T-cell (primary cell): ENCODE measurements at places on chromosomes 12 and 14.
A peak's percentile ranks its signal among the peaks of the same experiment; 100 is the strongest.

GRCh38 chr12:41940571-41940970, 204.1 kb downstream of the GXYLT1 start:
- no peaks in the 10 kb centered on the region for H3K4me1 ChIP-seq
- H3K36me3 ChIP-seq = no peaks in the 10 kb centered on the region
- no peak overlapping the region for H3K27ac ChIP-seq

GRCh38 chr12:4115570-4115969, 158.0 kb upstream of the CCND2 start:
- peaks cover 19% of the 10 kb centered on the region for H3K4me1 ChIP-seq
- H3K27me3 ChIP-seq = no peaks in the 10 kb centered on the region
- no peaks in the 10 kb centered on the region for H3K36me3 ChIP-seq
- H3K4me3 ChIP-seq = no peak overlapping the region
- H3K27ac ChIP-seq = no peak overlapping the region
- no peak for DNase-seq

DNA sequence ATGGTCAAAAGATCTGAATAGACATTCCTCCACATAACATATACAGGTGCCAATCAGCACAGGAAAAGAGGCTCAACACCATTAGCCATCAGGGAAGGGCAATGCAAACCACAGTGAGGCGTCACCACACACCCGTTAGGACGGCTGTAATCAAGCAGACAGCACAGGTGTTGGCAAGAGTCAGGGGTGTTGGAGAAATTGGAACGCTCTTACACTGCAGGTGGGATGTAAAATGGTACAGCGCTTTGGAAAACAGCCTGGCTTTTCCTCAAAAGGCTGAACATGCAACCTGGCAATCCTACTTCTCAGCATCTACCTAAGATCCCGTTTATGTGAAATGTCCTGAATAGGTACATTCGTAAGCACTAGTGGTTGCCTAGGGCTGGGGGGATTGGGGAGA, 21.5 kb upstream of the MMP17 start:
- no peak for DNase-seq
- H3K4me1 ChIP-seq = no peaks in the 10 kb centered on the region
- H3K4me3 ChIP-seq = no peak overlapping the region
- H3K27ac ChIP-seq = no peak overlapping the region
- H3K27me3 ChIP-seq = no peaks in the 10 kb centered on the region

- H3K4me1 ChIP-seq = no peaks in the 10 kb centered on the region
- no peaks in the 10 kb centered on the region for H3K27me3 ChIP-seq
- H3K36me3 ChIP-seq = no peaks in the 10 kb centered on the region
These were observed 45.0 kb downstream of the SLC6A12 start for GRCh38 chr12:168763-169525.

DNA sequence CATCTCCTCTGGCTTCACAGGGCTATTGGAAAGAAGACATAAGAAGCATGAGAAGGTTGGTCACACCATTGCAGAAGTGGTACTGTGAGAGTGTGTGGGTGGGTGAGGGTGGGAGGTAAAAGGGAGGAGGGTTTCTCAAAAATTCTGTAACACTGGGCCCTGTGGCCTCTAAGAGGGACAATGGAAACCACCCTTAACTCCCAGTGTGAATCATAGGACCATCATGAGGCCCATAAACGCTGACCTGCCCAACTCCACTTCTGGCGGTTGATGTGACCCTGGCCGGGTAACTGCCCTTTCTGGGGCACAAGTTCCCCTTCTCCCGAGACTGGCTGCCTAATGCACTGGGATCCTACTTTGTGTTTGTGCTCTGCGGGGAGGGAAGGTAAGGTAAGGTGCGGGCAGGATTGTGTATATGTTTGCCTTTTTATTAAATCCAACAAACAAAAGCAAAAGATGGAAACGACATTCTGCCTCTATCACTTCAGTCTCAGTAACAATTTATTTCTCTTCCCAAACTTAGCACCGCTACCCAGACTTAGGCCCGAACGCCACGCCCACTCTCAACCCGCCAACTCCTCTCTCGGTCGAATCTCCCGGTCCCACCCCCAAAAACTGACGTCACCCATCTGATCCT, 551 bp downstream of the METTL1 start:
- DNase-seq = peak; percentile 62
- H3K4me3 ChIP-seq = peak overlapping the region; percentile 91
- H3K4me1 ChIP-seq = peaks cover 12% of the 10 kb centered on the region
- peaks cover 10% of the 10 kb centered on the region for H3K27me3 ChIP-seq
- H3K27ac ChIP-seq = peak overlapping the region; percentile 61

DNA sequence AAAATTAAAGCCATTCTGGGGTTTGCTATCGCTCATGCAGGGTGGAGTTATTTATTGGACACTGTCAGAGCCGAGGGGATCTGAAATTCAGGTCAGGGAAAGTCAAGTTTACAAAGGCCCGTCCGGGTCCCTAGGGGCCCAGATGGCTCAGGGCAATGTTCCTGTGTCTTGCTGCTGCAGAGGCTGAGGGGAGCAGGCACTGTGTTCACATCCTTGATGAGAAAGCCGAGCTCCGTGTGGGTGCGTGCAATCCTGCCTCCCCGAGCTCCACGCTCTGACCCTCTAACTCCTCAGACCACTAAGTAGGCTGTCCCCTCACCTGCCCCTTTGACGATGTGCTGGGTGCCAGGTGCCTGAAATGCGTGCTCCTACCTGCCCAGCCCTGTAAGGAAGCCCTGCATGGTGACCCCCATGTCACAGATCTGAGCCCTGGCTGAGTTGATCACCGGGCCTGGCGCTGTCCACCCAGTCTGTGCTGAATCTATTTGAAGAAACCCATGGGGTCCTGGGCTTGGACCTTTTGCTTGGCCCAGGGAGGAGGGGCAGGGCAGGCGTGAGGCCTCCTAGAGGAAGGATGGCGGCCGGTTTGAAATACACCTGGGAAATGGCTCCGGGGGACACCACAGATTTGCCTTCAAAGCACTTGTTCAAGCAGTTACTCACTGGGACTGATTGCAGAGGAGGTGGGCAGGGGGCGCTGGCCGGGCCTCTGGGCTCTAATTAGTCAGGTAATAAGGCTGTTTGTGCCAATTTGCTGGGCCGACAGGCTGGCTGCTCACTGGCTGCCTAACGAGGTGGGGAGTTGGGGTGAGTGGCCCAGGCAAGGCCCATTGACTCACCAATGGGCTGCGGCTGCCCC, 204.3 kb downstream of the KIF26A start:
- H3K27me3 ChIP-seq = peaks cover 48% of the 10 kb centered on the region
- no peak for DNase-seq
- no peak overlapping the region for H3K4me3 ChIP-seq
- no peak overlapping the region for H3K27ac ChIP-seq

GRCh38 chr14:22397221-22397737, 191.7 kb downstream of the DAD1 start:
- H3K4me3 ChIP-seq = no peak overlapping the region
- DNase-seq = no peak
- no peaks in the 10 kb centered on the region for H3K36me3 ChIP-seq
- H3K27me3 ChIP-seq = no peaks in the 10 kb centered on the region
- H3K27ac ChIP-seq = no peak overlapping the region
- H3K4me1 ChIP-seq = no peaks in the 10 kb centered on the region

GRCh38 chr12:115000038-115000437, 316.1 kb upstream of the TBX3 start:
- no peaks in the 10 kb centered on the region for H3K36me3 ChIP-seq
- no peaks in the 10 kb centered on the region for H3K27me3 ChIP-seq
- H3K4me3 ChIP-seq = no peak overlapping the region
- no peak for DNase-seq
- no peaks in the 10 kb centered on the region for H3K4me1 ChIP-seq

DNA sequence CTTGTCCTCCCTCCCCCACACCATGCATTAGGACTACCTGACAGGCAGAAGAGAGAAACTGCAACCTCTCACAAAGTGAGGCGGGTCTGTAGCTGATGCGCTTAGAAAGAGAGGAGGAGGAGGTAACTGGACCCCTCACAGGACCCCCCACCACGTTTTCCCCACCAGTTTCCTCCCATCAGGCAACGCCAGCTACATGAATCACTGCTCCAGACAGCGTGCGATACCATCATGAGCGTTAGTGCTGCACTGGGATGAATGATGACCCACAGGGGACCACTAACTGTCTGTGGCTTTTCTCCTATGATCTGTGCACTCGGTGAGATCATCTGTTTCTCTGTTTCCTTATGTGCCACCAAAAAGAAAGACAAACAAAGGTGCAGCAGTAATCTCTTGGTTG, 77.7 kb downstream of the KCNK10 start:
- H3K36me3 ChIP-seq = no peaks in the 10 kb centered on the region
- H3K27ac ChIP-seq = no peak overlapping the region
- H3K27me3 ChIP-seq = no peaks in the 10 kb centered on the region
- no peaks in the 10 kb centered on the region for H3K4me1 ChIP-seq

DNA sequence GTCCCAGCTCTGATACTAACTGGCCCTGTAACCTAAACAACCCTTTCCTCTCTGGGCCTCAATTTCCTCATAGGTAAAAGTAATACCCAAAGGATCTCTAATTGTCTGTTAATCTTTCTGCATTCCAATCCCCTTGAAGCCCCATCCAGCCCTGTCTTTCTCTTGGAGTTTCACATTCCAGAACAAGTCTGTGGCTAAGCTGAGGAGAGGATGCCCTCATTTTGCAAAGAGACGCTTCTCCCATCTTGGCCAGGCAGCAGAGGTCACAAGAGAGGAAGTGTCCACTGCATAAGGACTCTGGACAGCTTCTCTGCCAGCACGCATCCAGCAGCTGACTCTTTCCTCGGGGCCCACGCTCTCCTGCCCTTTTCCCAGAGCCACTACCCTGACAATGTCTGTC, 263.4 kb upstream of the FKBP4 start:
- no peaks in the 10 kb centered on the region for H3K4me1 ChIP-seq
- DNase-seq = no peak
- H3K27ac ChIP-seq = no peak overlapping the region
- no peak overlapping the region for H3K4me3 ChIP-seq

- H3K4me3 ChIP-seq = no peak overlapping the region
- no peaks in the 10 kb centered on the region for H3K4me1 ChIP-seq
- no peak for DNase-seq
- H3K36me3 ChIP-seq = no peaks in the 10 kb centered on the region
- H3K27ac ChIP-seq = no peak overlapping the region
These were observed 10.2 kb downstream of the HEATR5A start for GRCh38 chr14:31410048-31410650.

DNA sequence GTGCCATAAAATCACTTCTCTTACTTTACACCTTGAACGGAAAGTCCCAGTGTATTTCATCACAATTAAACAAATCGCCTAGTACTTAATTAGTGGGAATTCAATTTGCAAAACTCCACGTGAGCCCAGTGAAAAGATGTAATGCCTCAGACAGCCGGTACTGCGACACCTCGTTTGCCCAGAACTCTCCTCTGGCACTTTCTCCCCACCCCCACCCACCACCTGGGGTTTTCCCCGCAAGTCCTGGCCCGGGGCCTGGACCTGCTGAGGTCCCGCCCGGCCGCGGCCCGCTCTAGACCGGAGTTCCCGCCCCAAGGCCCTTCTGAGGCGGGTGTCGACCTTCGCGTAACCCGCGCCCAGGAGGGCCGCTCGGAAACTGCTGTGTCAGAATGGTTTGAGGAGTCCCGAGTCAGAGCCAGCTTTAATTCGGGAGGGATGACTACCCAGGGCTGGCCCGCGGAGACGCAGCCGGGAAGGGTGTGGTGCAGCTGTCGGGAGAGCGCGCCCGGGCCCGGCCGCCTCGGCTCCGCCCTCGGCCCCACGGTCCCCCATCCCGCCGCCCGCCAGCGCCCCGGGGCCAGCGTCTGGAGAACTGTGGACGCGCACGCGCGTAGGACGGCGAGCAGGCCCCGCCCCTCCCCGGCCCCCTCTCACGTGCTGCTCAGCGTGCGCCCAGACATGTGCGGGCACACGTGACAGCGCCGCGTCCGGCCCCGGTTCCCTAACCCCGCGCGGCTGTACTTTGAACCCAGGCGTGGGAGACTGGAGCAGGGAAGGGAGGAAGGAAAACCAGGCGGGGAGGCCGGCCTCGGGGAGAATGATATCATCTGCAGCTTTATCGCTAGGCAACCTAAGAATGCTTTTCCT, 10.8 kb downstream of the BHLHE41 start:
- H3K27ac ChIP-seq = peak overlapping the region; percentile 55
- DNase-seq = peak; percentile 48
- H3K36me3 ChIP-seq = no peaks in the 10 kb centered on the region
- peak overlapping the region; percentile 72 for H3K4me3 ChIP-seq
- H3K27me3 ChIP-seq = peaks cover 2% of the 10 kb centered on the region
- peaks cover 11% of the 10 kb centered on the region for H3K4me1 ChIP-seq

GRCh38 chr14:96584199-96584906, 82.2 kb downstream of the PAPOLA start:
- H3K4me1 ChIP-seq = peaks cover 3% of the 10 kb centered on the region
- no peaks in the 10 kb centered on the region for H3K27me3 ChIP-seq
- no peak for DNase-seq
- H3K4me3 ChIP-seq = no peak overlapping the region

- no peak for DNase-seq
- no peak overlapping the region for H3K4me3 ChIP-seq
- H3K36me3 ChIP-seq = no peaks in the 10 kb centered on the region
- H3K27me3 ChIP-seq = no peaks in the 10 kb centered on the region
- H3K4me1 ChIP-seq = no peaks in the 10 kb centered on the region
- H3K27ac ChIP-seq = no peak overlapping the region
These were observed 93.4 kb downstream of the GPATCH2L start for GRCh38 chr14:76245097-76245496.

GRCh38 chr12:113134071-113134470, 1.5 kb downstream of the RASAL1 start:
- no peaks in the 10 kb centered on the region for H3K36me3 ChIP-seq
- H3K4me3 ChIP-seq = no peak overlapping the region
- H3K4me1 ChIP-seq = peaks cover 5% of the 10 kb centered on the region

DNA sequence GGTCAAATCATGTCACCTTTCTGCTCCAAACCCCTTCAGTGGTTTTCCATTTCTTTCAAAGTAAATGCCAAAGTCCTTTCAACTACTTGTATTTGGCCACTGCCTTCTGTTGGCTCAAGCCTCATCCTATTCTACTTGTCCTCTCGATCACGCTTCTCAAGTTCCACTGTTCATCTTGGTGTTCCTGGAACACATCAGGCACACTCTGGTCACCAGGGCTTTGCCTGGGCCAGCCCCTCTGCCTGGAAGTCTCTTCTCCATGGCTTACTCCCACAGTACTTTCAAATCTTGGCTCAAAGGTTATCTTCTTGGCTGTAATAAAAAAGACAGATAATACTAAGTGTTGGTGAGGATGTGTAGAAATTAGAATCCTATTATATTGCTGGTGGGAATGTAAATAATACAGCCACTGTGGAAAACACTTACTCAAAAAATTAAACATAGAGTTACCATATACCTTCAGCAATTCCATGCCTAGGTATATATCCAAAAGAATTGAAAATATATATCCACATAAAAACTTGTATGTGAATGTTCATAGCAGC, 17.3 kb upstream of the PPFIBP1 start:
- H3K27ac ChIP-seq = no peak overlapping the region
- no peaks in the 10 kb centered on the region for H3K27me3 ChIP-seq
- no peaks in the 10 kb centered on the region for H3K36me3 ChIP-seq
- DNase-seq = no peak
- H3K4me1 ChIP-seq = peaks cover 3% of the 10 kb centered on the region

GRCh38 chr12:92543359-92543758, 159.4 kb upstream of the PLEKHG7 start:
- H3K27ac ChIP-seq = no peak overlapping the region
- H3K4me3 ChIP-seq = no peak overlapping the region
- H3K36me3 ChIP-seq = no peaks in the 10 kb centered on the region
- no peaks in the 10 kb centered on the region for H3K27me3 ChIP-seq
- H3K4me1 ChIP-seq = peaks cover 29% of the 10 kb centered on the region
- no peak for DNase-seq
